GM04504 (cell line): ENCODE measurements at places on chromosomes 2 and 18.

GRCh38 chr2:25521665-25522387 is 151.6 kb downstream of the DTNB start:
- DNase-seq: peak; percentile 52

- peak; percentile 10 for DNase-seq
Observed at GRCh38 chr2:161905389-161906046, 168.5 kb downstream of the DPP4 start.

GRCh38 chr18:52596748-52597435 is 256.9 kb downstream of the DCC start:
- no peak for DNase-seq

DNA sequence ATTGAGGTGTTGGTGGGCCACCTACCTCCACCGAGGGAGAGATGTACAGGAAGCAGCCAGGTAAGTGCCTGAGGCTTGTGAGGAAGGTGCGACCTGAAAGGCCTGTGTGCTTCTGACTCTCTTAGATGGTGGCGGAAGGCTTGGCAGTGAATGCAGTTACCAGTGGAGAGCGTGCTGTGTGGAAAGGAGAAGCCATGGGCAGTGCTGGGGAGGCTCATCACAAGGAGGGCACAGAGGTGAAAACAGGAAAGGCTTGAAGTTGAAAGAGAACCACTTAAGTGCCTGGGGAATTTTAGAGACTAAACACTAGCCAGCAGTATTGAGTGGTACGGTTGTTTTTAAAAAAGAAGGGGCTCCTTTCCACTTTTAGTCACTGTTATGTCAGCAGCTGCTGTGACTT is 130.9 kb downstream of the ZNF407 start:
- DNase-seq: no peak

DNA sequence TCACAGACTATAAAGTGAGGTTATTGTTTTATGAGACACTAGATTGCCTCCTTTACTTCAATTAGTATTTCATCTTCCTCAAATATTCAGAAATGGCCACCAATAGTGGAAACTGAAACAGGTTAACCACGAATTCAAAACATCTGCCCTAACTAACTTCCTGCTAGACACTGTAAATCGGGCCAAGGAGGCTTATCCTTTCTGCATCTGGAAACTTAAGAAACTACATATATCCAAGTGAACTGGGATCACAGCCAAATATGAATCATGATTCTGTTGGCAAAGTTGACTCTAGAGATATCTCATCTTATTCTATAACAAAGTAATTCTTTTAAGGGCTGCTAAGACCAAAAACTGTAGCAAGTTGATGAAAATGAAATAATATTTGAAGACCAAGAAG is 136.6 kb upstream of the ZC3H15 start:
- DNase-seq: peak; percentile 25

DNA sequence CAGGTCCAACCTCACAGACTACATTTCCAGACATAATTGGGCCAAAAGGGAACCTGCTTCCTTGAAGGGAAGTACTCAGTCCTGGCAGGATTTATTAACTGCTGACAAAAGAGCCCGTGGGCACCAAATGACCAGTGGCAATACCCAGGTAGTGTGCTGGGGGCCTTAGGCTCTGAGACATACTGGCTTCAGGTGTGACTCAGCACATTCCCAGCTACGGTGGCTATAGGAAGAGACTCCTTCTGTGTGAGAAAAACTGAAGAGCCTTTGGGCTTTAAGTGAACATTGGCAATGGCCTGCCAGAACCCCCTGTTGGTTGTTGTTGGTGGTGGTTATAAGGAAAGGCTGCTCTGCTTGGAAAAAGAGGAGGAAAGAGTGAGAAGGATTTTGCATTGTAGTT is 401.8 kb downstream of the KCNJ3 start:
- no peak for DNase-seq

- no peak for DNase-seq
Observed at GRCh38 chr2:229620289-229620688, 94.1 kb downstream of the DNER start.

- no peak for DNase-seq
Observed at GRCh38 chr2:234181121-234181520, 130.6 kb downstream of the SPP2 start.

DNA sequence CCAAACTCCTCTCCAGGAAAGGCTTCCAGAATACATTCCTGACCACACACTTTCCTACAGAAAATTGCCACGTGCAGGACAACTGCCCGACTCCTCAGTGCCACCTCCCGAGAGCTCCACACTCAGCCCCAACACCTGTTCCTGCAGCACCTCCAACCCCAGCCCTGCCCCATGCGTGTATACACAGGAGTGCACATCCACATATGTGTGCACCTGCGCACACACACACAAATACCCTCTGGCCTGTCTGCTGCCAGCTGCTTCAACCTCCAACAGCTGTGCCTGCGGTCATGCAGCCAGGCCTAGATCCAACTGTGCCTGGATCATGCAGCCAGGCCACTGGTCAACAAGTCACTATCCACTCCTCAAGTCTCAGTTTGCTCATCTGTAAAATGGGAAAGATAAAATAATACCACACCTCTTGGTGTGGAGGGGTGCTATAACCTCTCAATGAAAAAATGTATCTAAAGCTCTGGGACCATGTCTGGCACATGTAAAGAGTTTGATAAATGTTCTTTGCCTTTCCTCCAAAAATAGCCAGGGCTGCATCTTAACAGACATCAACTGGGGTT is 152.1 kb upstream of the ID2 start:
- DNase-seq: no peak

DNA sequence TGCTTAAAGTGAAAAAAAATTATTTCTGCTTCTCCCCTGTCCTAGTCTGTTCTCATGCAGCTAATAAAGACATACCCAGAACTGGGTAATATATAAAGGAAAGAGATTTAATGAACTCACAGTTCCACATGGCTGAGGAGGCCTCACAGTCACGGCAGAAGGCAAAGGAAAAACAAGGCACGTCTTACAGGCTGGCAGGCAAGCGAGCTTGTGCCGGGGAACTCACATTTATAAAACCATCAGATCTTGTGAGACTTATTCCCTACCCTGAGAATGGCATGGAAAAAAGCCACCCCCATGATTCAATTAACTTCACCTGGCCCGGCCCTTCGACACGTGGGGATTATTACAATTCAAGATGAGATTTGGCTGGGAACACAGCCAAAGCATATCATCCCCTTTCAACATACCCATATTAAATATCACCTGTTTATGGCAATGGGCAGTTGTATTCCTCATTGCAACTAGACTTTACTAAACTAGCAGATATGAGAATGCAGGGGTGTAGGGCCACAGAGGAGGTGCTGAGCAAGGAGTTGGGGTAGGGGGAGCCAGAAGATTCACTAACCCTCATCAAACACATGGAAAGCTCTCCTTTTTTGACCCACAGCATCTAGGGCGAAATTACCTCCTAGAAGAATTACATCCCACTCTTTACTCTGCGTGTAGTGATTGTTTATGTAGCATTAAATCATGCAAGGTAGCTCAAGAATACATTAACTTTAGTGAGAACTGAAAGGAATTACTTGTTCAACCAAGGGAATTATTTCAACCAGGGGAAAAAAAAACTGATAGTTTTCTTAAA is 183.3 kb upstream of the DOK6 start:
- DNase-seq: no peak

GRCh38 chr2:65300134-65300760 is 72.6 kb downstream of the ACTR2 start:
- peak; percentile 48 for DNase-seq

- no peak for DNase-seq
Observed at GRCh38 chr2:38535744-38536506, 66.8 kb downstream of the HNRNPLL start.

- DNase-seq: no peak
Observed at GRCh38 chr18:47484068-47484467, 232.6 kb upstream of the SKOR2 start.

GRCh38 chr2:64842030-64842429 is 147.2 kb upstream of the SLC1A4 start:
- no peak for DNase-seq

GRCh38 chr2:118151831-118152230 is 63.6 kb downstream of the INSIG2 start:
- no peak for DNase-seq

DNA sequence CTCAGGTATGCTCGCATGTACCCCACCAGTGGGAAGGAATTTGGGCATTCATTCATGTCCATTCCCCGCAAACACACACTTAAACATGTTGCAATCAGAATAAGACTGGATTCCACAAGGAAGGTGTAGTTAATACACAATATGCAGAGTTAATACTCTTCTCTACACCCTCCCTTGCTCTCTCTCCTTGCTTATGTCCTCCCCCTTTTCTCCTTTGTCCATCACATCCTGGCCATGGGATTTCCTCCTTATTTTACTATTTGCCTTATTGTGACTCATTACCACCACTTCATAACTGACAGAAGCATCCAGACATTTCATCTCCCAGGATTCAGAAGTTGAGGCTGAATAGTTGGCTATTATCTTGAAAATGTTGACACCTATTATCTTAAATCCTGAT is 473.8 kb upstream of the SPHKAP start:
- DNase-seq: no peak

GRCh38 chr2:14330884-14331283 is 301.6 kb upstream of the LRATD1 start:
- no peak for DNase-seq

DNA sequence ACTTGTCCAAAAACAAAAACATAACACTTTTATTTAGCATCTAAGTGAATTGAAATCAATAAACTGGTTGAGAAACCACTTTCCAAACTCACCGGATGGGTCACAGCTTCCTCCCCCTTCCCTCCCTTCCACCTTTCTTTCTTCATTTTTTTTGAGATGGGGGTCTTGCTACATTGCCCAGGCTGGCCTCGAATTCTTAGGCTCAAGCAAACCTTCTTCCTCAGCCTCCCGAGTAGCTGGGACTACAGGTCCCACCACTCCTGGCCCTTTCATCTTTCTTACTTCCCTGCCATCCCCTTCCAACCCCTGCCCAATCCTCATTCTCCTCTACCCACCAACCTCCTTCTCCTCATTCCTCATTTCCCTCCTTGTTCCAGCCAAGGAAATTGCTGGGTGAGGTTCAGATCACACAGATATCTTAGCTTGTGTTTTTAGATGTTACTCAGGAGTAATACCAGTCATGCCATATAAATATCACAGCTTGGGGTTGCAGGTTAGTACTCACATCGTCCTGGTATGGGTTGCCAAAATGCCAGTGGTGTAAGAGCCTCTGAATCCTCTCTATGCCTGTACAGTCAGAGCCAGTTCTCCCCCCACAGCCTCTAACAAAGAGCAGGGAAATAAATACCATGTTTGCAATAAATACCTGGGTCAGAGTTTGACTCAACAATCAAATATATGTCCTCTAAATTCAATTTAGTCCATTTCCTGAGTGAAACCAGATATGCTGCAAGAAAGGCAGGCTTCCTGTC is 132.7 kb upstream of the NDUFV2 start:
- no peak for DNase-seq

- no peak for DNase-seq
Observed at GRCh38 chr2:9206991-9207640, 504 bp downstream of the ASAP2 start.

- DNase-seq: no peak
Observed at GRCh38 chr2:150274108-150274507, 213.4 kb downstream of the RND3 start.

DNA sequence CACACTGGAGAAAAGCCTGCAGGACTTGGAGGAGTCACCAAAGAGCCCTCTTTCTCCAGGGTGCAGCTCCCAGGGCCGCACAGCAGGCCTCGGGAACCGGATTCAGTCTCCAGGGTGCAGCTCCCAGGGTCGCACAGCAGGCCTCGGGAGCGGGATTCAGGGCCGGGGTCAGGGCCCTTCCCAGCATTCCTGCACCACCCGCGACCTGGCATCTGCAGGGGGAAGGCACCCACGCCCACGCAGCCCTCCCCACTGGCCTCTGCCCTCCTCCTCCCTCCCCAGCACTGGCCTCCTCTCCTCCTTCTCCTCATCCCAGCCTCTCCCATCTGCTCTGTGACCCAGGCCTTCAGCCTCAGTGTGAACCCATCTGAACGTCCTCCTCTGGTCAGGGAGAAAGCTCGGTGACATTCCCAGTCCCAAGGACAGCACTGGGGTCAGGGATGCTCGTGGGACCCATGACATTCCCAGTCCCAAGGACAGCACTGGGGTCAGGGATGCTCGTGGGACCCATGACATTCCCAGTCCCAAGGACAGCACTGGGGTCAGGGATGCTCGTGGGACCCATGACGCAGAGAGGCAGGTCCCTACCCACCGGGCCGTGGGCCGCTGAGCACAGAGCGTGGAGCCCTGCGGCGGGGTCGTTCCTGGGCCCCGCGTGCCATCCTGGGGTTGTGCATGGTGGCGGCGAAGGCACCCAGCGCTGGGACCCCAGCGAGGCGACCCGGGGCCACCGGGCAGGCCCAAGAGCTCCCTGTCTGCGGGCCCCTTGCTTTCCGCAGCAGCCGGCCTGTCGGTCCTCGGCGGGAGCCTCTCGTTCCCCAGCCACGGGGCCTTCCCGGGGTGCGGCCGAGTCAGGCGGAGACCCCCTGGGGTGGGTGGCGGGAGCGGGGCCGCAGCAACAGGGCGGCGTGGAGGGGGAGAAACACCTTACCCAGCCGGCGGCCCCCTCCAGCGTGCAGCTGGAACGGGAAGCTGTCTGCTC is 550.2 kb upstream of the SALL3 start:
- no peak for DNase-seq

- DNase-seq: no peak
Observed at GRCh38 chr2:6824962-6825361, 40.7 kb downstream of the CMPK2 start.

GRCh38 chr2:105239924-105240323 is 1.6 kb upstream of the GPR45 start:
- DNase-seq: peak; percentile 81

DNA sequence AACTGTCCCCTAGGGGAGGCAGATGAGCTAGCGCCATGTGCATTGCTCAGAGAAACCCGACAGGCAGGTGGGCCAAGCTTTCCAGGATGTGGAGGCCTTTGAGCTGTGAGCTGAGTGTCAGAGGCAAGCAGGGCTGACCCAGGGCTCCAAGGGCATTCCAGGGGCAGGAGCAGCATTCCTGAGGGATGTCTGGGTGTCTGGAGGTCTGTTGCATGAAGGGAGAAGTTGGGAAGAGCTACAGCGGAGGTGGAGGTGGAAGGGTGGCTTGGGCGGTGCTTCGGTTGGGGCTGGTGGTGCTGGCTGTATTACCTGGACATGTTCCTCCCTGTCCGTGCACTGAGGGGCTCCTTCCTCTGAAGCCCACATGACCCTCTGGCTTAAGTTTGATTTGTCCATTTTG is 102.8 kb downstream of the RNF144A start:
- no peak for DNase-seq

DNA sequence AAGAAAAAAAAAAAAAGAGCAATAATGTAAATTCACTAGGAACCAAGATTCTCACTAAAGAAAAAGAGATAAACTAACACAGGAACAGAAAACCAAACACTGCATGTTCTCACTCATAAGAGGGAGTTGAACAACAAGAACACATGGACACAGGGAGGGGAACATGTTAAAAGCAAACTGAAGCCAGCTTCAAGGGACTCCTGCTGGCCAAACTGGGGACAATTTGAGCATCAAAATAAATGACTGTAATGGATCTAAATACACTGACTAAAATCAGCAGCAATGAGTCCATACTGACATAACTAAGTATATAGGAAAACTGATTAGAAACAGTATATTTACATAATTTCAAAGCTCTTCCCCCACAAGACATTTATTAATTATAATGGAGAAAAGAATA is 73.0 kb downstream of the FARSB start:
- no peak for DNase-seq

- no peak for DNase-seq
Observed at GRCh38 chr18:13570216-13570615, 156.1 kb downstream of the FAM210A start.

GRCh38 chr18:64513401-64513800 is 364.5 kb upstream of the LINC00305 start:
- no peak for DNase-seq

- DNase-seq: no peak
Observed at GRCh38 chr2:33108483-33109443, 162.0 kb downstream of the LTBP1 start.
